NCI-H2227 treated with DMSO at 0.1 percent for 48 hours (cell line): ENCODE measurements at places on chromosomes 13 and 19.

DNA sequence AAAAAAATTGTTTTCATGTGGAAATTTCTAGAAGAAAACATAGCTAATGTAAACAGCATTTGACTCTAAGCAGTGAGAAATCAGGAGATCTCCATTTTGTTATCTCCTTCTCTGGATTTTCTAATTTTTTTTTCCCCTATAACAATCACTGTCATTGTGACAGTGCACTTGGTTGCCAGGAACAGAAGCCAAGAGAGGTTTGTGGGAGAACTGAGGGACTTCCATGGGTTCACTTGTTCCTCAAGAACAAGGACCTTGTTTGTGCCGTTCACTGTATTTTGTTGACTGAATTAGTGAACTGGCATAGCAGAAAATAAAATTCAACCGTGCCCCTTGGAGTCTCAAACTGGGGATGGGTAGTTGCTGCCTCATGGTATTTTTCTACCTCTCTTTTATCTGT lies 17.1 kb downstream of the SHISA7 start:
- no peak for DNase-seq

- no peak for DNase-seq
Measured at GRCh38 chr13:98910501-98910951, 67.3 kb downstream of the DOCK9 start.

GRCh38 chr13:44448373-44448772 lies 74.7 kb downstream of the SERP2 start:
- DNase-seq: no peak

DNA sequence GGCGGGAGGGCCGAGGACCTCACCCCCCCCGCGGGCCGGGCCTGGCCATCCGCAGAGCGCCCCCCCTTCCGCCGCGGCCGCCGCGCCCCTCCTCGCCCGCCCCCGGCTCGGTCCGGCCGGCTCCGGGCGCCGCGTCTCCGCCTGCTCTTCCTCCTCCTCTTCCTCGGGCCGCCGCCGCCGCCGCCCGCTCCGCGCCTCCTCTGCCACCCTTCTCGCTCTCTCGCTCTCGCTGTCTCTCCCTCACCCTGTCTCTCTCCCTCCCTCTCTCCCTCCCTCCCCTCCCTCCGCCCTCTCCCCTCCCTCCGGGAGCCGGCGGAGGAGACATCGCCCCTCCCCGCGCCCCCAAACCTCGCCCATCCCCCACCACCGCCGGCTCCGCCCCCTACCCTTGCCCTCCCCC lies at the start of gene SHANK1:
Gene SHANK1, minus strand, starts transcription at position 237 of the 400 bp plus-strand sequence. CDS start 2,883 bp downstream, outside the sequence.
- DNase-seq: no peak

GRCh38 chr13:76968041-76968440 lies 19.7 kb downstream of the ACOD1 start:
- no peak for DNase-seq

- DNase-seq: no peak
Measured at GRCh38 chr19:12907166-12907565, 11.9 kb downstream of the SYCE2 start.

DNA sequence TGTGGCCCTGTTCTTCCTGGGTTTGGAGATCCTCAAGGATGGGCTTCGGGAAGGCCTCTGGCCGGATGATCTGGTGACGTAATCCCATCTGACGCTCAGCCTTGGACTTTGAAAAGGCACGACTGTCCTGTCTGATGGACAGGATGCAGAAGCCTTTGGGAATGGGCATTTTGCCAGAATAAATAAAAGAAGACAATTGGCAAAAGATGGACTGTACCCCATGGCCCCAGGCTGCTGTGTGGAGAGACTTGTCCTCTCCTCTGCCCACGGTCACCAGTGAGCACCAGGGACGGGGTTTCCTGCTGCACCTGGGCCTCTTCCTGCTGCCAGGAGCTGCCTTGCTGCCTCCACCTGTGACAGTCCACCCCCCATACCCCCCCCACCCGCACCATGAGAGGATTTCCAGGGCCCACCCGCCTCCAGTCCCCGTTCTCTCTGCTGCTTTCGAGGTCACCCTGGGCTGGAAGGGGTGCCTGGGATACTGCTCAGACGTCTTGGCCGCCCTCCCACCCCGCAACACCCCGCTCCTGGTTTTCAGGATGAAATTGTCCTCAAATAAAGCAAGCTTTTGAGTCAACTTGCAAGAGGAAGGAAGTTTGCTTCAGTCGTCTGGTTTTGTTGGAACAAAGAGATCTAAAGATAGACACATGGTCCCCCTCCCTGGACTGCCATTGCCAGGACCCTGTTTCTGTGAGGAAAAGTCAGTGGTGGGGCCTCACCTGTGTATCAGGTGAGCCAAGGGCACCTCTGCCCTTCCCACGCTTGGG lies 40.9 kb downstream of the MCF2L start:
- no peak for DNase-seq

- no peak for DNase-seq
Measured at GRCh38 chr13:76638181-76638580, 248.0 kb downstream of the KCTD12 start.

DNA sequence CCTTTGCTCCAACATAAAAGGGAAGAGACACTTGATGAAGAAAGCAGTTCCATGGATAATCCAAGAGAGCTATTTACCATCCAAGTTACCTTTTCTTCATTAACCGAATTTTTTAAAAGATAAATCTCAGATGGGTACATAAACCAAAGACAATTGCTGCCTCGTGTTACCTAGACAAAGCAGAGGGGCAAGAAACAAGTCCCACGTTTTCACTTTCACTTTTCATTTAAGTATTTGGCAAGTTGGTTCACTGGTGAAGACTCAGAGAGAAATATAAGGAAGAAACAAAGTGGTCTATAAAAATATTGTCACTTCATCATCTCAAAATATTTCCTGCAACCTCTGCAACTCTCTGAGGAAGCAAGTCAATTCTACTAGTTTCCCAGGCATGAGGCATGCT lies 446.1 kb downstream of the FGF14 start:
- DNase-seq: no peak
